ENCODE measurements at places on chromosomes 1 and 21. TPM values are rescaled to one million over a fixed set of nuclear protein-coding genes. Genes with fewer than 3 reads are reported as not detected.

DNA sequence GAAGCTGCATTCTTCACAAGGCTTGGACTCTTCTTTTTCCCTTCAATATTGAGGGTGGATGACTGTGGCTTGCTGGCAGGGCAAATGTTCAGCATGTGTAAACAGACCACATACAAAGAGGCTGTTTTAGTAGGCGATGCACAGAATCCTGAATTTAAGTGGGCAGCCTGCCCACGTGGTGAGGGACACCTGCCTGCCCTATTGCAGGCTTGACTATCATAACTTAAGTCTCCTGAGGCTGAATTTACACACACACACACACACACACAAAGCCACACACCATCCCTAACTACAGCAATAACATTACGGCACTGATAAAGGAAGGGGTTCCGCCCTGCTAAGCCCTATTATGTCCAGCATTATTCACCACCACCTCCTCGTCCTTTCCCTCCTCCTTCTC lies 15.9 kb downstream of the SYT2 start:
- no peaks in the 10 kb centered on the region for H3K36me3 ChIP-seq
- H3K27ac ChIP-seq, result no peak overlapping the region

GBP4 gene
- total RNA-seq, result 49.5 TPM

GRCh38 chr1:206606867-206607266 lies 5.4 kb downstream of the EIF2D start:
- H3K4me3 ChIP-seq, result no peak overlapping the region
- H3K4me1 ChIP-seq, result peaks cover 11% of the 10 kb centered on the region
- peaks cover 54% of the 10 kb centered on the region for H3K36me3 ChIP-seq
- H3K27ac ChIP-seq, result no peak overlapping the region
- DNase-seq, result no peak

PPP1R12B gene
- total RNA-seq, result 28.2 TPM

PLA2G2F gene
- not detected for total RNA-seq

DNA sequence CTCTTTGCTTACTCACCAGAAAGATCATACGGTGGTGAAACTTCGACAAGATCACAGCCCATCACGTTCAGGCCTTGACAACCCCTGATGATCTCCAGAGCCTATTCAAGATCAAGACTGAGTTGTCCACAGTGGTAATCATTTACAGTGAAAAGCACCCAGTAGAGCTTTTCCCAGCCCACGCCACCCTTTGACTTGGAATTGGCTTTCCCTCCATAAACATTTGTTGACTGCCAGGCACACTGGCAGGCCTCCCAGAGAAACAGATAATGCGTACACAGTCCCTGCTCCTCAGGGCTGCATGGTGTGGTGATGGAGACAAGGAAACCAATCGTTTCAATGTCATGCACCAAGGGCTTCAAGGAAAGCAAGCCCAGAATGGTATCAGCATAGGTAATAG lies 10.1 kb downstream of the AGMAT start:
- H3K36me3 ChIP-seq, result peaks cover 12% of the 10 kb centered on the region
- no peak overlapping the region for H3K4me3 ChIP-seq
- H3K27me3 ChIP-seq, result no peaks in the 10 kb centered on the region
- H3K27ac ChIP-seq, result no peak overlapping the region
- H3K4me1 ChIP-seq, result peaks cover 28% of the 10 kb centered on the region

- H3K4me1 ChIP-seq, result no peaks in the 10 kb centered on the region
- no peak for DNase-seq
- H3K4me3 ChIP-seq, result no peak overlapping the region
Measured at GRCh38 chr1:173222149-173223030, 15.3 kb upstream of the TNFSF4 start.

SLC9C2 gene
- total RNA-seq, result not detected

Measured in CD4-positive, alpha-beta memory T cell (primary cell).